Stimulated activated CD4-positive, alpha-beta T cell treated with anti-CD3 and anti-CD28 coated beads, Interleukin-1b, Interleukin-23, amount 100 ng/mL, for 24 hours (primary cell): ENCODE measurements at places on chromosomes 5 and 9.

- no peak for DNase-seq
Observed at GRCh38 chr5:67012171-67012570, 184.4 kb downstream of the CD180 start.

DNA sequence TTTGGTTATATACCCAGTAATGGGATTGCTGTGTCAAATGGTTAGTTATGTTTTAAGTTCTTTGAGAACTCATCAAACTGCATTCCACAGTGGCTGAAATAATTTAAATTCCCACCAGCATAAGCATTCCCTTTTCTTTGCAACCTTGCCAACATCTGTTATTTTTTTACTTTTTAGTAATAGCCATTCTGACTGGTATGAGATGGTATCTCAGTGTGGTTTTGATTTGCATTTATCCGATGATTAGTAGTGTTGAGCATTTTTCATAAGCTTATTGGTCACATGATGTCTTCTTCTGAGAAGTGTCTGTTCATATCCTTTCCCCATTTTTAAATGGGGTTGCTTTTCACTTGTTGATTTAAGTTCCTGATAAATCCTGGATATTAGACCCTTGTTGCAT is 435.7 kb upstream of the RIOK2 start:
- DNase-seq = no peak

DNA sequence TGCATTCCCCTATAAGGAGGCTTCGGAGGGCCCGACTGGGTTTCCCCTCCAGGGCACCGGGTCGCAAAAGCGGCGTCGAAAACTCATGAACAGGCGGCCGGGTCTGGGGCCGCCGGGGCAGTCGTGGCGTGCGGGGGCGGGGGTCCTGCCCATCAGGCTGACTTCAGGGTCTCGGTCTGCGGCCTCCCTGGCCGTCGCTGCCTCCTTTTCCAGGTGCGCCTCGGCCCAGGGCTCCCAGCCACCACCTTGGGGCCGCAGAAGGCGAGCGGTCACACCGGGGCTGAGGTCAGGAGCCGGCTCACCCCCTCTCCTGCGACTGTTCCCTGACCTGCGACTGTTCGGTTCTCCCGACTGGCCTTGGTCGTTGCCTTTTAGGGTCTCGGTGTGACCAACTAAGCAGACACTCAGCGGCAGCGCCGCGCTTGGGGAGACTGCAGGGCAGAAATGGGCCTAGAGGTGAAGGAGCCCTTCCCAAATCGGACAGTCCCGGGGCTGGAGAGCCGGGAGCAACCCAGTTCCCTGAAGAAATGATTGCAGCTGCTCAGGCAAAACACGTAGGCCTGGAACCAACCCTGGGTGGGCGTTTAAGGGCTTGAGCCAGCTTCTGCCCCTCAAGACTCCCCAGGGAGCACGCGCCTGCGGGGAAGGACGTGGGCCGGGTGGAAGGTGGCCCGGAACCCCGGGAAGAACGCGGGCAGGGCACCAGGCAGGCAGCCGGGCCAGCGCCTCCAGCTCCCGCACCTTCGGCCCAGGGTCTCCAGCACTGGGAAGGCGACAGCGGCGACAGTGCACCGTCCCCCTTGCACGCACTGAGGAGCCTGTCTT is 11.2 kb downstream of the IRX2 start:
- DNase-seq = no peak

DNA sequence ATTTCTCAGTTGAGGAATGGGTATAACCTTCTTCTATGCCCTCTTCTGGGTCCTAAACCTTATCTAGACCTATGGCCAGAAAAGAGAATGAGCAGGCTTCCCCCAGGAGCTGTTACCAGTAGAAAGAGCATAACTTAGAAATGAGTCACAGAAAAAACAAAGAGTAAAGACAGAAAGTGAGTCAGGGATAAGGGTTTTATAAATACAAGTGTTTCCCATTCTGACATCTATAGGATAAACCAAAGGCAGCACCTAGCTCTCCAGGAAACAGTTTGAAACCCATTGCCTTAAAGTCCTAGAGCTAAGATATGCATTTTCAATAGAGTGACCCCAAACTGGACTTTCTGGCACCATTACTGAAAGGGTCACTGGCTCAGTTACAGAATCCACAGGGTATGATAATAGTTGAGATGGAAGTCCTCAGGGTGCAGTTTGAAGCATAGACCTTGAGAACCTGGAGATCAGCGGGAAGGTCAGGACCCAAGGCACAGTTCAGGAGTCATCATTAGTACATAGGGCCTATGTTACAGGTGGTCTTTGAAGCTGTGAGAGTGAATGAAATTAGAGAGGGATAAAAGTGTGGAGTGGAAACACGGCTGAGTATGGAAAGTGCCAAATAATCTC is 42.7 kb upstream of the LIFR start:
- no peak for DNase-seq

DNA sequence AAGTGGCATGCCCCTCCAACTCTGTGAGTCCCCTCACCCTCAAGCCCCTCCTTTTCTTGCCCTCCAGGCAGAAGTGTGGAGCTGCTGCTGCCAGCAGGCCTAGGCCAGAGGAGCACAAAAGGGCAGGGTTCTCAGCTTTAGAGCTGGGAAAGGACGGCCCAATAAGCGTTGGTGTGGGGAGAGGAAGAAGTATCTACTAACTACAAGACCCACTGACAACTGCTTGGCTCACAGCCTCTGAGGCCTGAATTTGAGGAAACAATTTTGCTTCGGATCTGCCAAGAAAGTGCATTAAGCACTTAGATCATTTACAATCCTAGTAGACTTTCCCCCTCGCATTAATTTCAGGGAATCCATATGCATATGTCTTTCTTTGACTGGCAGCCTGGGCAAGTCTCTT is 179.4 kb downstream of the SNX18 start:
- no peak for DNase-seq

GRCh38 chr9:76580188-76580587 is 121.2 kb downstream of the GCNT1 start:
- no peak for DNase-seq

DNA sequence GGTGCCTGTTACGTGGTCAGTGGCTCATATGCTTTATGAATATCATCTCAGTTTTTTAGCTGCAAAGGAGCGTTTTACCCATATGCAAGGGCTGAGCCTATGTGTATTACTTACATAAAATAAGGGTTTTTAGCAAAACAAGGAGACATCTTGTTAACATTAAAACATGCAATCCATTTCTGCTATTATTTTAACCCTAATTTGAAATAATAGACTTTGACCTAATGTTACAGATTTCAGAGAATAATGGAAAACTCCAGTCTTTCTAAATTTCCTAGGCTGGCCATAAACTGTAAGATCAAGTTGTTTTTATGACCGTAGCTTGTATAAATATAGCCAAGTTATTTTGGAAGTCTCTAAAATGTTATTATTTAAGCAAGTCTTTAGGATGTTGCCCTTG is 121.1 kb upstream of the SEMA6A start:
- no peak for DNase-seq
